Activated CD4-positive, alpha-beta T cell treated with anti-CD3 and anti-CD28 coated beads for 36 hours (primary cell): ENCODE measurements at places on chromosomes 12 and 14.

GRCh38 chr12:70609739-70610491 is 27.3 kb downstream of the PTPRB start:
- DNase-seq, result peak; percentile 22

- no peak for DNase-seq
These were observed 25.5 kb upstream of the TXNRD1 start for GRCh38 chr12:104189915-104190555.

DNA sequence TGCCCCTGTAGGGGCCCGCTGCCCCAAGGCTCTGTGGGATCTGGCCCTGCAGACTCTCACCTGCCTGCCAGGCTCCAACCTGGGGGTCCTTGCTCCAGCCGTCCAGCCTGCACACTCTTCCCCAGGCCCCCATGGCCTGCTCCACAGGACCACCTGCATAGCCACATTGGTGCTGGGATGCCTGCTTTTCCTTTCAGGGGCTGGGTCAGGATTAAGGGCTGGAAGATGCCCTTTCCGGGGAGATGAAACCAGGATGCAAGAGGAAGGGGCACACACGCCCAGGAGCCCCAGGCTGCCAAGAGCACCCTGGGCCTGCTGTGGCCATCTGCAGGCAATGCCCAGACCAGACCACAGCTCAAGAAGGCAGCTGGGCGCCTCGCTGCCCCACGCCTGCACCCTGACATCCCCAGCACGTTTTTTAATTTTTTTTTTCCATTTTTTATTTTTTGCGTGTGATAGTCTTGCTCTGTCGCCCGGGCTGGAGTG is 15.0 kb downstream of the BAG5 start:
- DNase-seq, result no peak

DNA sequence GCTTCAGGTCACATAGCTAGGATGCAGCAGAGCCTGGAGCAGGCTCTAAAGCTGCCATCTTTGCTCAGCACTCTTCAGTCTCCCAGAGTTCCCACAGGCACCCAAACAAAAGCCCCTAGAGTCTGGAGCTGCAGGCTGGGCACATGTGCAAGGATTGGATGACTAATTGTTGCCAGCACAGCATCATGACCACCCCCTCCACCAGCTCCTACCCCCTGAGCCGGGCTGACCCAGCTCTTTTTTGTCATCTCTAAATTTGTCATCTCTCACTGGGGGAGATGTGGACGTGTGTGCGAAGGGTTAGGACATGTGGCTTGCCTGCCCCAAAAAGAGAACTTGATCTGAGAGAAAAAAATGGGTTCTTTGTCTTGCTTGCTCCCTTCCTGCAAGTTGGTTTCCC is 4.3 kb upstream of the MMP19 start:
- DNase-seq, result peak; percentile 61

- peak; percentile 79 for DNase-seq
These were observed 82.6 kb upstream of the GTF2A1 start for GRCh38 chr14:81303258-81303935.

GRCh38 chr12:21073822-21074460 is 57.1 kb upstream of the SLCO1B1 start:
- DNase-seq, result no peak

DNA sequence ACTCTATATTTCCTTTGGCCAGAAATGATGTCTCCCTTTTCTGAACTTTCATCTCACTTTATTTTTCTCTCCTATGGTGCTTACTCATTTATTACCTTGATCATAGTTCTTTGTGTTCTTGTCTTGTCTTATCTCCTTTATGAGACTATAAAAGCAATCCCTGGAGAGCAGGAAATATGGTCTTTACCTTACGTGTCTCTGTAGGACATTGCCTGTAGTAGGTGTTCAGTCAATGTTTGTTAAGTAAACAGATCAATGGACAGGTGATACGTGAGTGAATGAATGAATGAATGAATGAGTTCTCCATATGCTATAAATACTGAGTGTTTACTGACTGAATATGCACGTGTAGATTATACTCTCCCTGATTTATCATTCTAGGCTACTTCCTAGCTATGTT is 193.7 kb upstream of the HMGA2 start:
- no peak for DNase-seq

DNA sequence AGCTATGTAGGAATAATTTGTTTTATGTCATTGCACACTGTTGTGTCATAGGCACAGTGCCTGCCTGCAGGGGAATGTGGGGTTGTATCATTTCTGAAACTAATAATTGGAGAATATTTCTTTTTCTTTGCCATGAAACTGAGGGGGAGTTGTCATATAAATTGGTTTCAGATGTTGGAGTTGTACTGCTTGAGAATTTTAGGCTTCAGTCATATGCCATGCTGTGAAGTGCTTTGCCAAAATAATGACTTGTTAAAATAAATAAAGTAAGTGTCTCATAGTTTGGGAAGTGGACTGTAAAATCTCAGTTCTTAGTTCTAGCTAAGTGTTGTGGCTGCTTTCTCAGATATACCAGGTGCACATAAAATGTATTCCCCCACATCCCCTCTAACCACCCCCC is 116.8 kb downstream of the DAAM1 start:
- DNase-seq, result no peak

DNA sequence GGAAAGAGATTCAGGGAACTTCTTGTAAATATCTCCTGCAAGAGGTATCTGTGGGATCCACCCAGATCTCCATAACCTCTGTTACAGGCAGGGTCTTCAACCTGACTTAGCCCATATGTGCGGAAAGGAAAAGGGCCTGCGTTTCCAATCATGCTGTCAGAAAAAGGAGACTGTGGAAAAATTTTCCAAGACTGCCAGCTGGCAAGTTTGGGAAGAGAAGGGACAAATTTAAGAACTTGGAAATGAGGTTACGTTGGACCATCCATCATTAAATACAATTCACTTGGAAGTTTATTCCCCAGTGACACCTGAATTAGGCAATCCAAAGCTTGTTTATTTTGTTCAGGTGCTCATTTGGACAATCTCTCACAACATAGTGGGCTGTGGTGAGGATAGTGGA is 13.9 kb downstream of the PTHLH start:
- no peak for DNase-seq

GRCh38 chr12:63955831-63956666 is 111.5 kb downstream of the SRGAP1 start:
- DNase-seq, result no peak

DNA sequence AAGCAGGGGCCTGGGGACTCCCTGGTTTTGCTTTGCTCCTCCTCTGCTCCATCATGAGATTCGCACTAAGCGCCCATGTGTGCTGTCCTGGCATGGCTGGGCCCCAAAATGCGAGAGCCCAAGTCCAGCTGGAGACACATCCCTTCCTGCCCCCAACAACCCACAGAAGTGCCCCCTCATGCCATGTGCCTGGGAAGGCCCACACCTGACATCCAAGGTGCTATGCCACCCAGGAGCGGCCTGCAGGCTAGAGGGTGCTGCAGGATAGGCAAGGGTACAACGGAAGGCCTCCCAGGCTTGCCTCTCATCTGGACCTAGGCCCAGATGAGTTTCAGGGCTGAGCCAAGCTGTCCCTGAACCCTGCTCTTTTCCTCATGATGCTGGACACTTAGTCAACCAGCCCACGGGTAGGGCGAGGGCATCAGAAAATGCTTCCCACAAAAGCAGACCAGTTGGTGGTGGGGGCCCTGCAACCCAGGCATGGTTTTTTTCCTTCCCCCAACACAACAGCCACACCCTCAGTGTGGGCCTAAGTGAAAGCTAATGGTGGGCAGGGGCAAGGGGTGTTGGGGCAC is 13.2 kb upstream of the KRT80 start:
- DNase-seq, result no peak

GRCh38 chr12:86721713-86722397 is 465.7 kb upstream of the MGAT4C start:
- no peak for DNase-seq

DNA sequence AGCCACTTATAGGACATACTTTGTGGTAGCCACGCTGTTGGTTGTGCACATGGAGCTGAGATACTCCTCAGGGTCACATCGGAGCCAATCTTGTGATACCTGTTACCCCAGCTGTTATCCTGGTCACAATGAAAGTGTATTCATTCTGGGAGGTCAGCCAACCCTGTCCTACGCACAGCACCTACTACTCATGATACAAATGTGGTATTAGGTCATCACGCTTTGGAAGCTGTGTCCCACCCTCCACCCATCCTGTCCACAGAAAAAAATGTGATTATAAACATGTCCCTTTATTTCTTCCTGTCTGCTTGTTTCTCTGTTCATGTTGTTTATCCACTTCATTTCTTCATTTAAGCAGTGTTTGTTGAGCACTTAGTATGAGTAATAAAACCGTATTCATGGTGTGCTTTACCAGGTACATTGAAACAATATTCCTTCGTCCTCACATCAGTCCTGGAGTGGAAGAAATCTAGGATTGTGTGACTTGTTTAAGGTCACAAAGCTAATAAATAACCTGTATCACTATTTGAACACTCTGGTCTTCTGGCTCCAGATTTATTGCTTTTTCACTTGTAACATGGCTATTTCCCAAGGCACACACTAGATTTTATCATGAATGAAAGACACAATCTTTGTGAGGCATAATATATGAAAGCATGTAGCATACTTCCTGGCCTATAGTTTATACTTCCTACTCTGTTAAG is 73.1 kb downstream of the DERA start:
- no peak for DNase-seq

GRCh38 chr12:16573398-16574077 is 32.4 kb downstream of the LMO3 start:
- no peak for DNase-seq

DNA sequence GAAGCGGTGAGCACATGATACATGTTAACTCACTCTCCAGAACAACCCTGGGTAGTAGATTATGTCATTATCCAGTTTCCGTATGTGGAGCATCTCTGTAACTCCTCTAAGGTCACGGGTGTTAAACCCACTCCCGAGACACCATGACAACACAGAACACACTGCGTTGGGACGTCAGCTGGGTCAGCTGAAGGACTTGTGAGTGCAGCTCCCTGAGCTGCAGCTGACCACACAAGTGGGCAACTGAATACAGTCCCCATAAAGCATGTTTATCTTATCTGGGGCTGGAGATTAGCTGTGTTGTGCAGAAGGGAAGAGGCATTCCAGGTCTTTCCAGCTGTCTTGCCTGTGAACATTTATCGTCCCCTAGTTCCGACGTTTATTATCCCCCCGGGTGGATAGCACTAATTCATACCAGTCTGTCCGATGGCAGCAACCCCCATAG is 211.5 kb downstream of the CHST11 start:
- DNase-seq, result no peak

DNA sequence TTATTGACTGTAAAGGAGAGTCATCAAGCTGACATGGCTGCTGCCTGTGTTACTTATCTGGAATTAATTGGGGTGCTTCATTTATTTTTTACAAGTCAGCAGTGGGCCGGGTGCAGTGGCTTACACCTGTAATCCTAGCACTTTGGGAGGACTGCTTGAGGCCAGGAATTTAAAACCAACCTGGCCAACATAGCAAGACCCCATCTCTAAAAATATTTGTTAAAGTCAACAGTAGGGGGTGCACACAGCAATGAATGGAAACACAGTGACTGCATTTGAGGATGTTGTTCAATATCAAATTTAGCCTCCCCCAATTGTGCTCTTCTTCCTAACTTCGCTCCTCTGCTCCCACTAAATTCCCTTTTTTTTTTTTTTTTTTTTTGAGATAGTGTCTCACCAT is 52.1 kb downstream of the ANKRD9 start:
- DNase-seq, result no peak

GRCh38 chr12:57722716-57723629 is 15.6 kb downstream of the AGAP2 start:
- no peak for DNase-seq

DNA sequence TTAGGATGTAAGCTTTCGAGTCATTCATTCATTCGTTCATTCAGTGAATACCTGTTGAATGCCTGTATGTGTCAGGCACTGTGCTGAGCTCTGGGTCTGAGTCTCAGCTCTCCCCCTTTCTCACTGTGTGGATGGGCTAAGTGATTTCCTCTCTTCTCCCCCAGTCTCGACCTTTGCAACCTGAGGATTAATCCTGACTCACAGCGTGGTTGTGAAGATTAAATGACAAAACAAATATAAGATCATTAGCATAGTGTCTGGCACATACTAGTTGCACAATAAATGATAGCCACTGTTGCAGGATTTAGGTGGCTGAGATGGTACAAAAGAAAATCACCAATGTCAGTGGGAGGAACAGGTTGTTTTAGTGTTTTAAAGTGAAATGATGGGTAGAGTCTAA is 136.7 kb downstream of the GPR135 start:
- DNase-seq, result no peak

DNA sequence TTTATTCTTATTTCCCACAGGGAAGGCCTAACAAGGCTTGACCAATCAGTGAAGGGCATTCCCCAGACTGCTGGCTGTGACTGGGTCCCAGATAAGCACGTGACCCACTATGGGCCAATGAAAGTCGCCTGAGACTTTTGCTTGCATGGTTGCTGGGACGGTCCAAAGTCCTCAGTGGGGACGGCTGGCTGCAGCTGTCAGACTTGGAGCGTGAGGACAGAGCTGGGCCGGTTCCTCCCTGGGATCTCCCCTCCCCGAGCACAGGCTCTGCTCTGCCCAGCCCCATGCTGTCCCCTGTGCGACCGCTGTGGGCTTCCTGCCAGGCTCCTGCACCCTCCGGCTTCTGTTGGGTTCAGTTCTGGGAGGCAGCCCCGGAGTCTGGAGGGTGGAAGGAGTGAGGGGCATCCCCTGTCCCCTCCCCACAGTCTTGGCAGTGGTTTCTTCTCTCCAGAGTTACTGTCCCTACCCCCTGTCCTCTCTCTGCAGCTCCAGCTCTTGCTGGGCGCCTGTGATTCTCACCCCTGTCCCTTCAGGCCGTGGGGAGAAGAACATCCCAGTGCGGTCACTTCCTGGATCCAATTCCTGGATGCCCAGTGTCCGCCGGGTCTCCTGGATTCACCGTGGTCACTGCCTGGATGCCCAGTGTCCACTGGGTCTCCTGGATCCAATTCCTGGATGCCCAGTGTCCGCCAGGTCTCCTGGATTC is 50.1 kb downstream of the GALNT9 start:
- no peak for DNase-seq

GRCh38 chr12:1553987-1554982 is 40.1 kb downstream of the FBXL14 start:
- peak; percentile 80 for DNase-seq

GRCh38 chr12:62629413-62629812 is 162.8 kb downstream of the MON2 start:
- no peak for DNase-seq

GRCh38 chr12:124437617-124438436 is 129.6 kb downstream of the NCOR2 start:
- peak; percentile 25 for DNase-seq

GRCh38 chr14:104865081-104865630 is at the start of gene CEP170B:
CEP170B (plus strand) TSS chr14:104865268; CDS start chr14:104868451, 3,183 bp downstream.
- DNase-seq, result peak; percentile 62

DNA sequence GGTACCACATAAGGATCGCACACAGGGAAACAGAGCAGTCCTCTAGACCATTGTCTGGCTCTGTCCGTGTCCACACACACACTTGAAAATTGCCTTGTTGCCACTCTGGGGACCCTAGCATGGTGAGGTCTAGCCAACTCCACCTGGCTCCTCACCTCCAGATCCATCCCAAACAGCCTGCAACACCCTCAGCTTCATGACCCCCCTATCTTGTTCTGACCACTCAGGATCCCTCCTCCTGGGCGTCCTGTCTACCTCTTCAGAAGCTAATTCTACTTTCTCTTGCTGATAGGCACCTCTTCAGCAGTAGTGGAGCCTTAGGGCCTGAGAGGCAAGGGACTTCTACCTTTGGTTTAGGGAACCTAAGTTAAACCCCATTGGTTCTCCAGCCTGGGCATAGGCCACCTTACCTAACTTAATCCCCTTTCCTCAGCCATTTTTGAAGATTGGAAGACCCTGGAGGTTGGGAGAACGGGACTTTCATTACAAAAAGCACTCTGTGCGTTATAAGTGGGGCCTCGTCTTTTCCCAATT is 697 bp upstream of the HOXC5 start:
- DNase-seq, result no peak

GRCh38 chr14:102951799-102952198 is 29.3 kb downstream of the AMN start:
- no peak for DNase-seq
